ENCODE measurements at places on chromosomes 6 and 20.

GRCh38 chr20:25987073-25987927, 290.6 kb upstream of the ZNF337 start:
- peak; percentile 83 for DNase-seq

DNA sequence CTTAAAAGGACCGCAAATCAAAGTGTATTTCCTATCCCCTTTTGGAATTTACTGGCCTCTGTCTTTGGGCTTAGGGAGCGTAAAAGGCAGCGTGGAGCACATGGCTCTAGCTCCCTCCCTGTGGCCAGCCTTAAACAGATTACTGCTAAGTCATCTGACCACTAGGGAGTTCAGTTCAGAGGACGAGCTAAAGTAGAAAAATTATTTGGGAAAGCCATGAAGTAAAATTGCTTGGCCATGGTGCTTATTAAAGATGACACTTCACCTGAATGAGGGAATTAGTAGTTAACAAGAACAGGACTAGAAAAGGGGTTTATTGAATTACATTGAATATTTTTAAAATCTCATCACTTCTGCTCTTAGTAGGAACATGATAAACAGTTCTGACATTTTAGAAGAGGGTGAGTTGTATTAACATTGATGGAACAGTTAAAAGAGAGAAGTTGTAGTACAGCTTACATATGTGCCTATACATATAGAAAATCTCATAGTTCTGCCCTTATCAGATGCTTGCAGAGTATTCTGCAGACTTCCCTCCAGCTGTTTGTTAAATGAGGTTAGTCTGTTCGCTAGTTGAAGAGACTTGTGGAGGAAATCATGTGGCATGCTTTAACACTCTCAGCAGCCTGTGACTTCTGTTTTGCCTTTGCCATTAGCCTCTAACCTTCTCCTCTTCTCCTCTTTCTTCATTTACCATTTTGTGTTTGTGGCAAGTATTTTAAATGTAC, 31.2 kb upstream of the MAPK13 start:
- DNase-seq = no peak

GRCh38 chr20:53738039-53738944, 144.7 kb upstream of the ZNF217 start:
- DNase-seq = peak; percentile 73

DNA sequence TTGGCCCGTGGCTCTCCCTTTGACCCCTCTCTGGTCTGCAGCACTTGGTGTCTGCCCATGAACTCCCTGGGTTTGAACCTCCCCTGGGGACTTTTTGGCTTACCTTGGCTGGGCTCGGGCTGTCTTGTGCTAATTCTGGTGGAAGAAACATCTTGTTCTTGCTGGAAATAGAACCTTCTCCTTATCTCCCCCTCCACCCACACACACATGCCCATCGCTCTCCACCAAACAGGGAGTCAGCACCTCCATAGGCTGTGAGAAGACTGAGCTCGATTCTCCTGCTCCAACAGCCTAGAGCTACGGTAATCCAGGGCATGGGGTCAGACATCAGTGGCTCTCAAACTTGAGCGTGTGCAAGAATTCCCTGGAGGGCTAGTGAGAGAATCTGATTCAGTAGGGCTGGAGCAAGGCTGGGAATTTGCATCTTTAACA, 114.4 kb upstream of the SLC22A23 start:
- DNase-seq = no peak

GRCh38 chr20:15857173-15857784, 716.0 kb downstream of the KIF16B start:
- DNase-seq = no peak

Measured in left lung (tissue), 14 donors.